Ovary (tissue), 10 donors: ENCODE measurements at places on chromosomes 7 and 10.

- DNase-seq, result no peak
These were observed 20.5 kb downstream of the EIF3B start for GRCh38 chr7:2374830-2375728.

- no peak for DNase-seq
These were observed 3.9 kb downstream of the NDST2 start for GRCh38 chr10:73807471-73807870.

- no peak for DNase-seq
These were observed 106.7 kb downstream of the PTPRE start for GRCh38 chr10:128013626-128014025.

- no peak for DNase-seq
These were observed 88.5 kb downstream of the DLG5 start for GRCh38 chr10:77837925-77838595.

- DNase-seq, result no peak
These were observed 110.2 kb upstream of the DPP6 start for GRCh38 chr7:153942036-153942435.

DNA sequence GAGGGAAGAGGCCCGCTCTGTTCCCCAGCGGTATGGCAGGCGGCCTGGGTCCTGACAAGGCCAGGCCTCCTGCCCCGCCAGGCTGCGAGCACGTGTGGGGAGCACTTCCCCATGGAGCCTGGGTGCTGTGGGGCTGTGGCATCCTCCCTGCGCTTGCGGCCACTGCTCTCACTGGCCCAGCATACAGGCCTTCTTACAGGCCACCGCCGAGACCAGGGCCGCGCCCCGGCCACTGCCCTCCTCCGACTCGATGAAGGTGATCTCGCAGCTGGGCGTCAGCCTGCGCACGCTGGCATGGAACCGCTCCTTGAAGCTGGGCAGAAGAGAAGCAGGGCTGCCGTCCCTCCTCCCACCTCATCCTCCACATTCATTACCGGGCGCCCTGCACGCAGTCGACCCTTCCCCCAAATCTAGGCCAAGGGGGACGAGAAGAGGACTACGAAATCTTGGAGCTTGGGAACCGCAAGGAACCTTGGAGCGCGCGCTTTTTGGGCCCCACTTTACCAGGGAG, 3.9 kb upstream of the MYL7 start:
- no peak for DNase-seq

DNA sequence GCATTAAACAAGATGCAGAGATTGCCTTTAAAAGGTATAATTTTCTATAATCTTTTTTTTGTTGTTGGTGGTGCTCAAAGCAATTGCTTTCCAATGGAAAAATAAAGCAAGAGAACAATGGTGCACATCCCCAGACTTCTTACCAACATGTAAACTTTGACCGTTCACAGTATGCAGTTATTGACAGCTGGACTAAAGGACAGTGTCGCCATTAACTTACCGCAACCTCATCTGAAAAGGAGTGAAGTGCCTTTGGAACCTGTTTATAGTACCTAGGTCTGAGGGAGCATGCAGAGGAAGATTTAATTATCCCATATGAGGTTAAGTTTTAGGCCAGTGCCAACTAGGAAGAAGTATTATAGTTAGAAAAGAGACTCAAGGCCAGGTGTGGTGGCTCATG, 654.5 kb downstream of the PARD3 start:
- DNase-seq, result no peak

- DNase-seq, result no peak
These were observed 430.8 kb downstream of the PLXNA4 start for GRCh38 chr7:132145466-132145865.

- DNase-seq, result no peak
These were observed 27.0 kb downstream of the CDK6 start for GRCh38 chr7:92809397-92809759.
